Upper lobe of right lung (tissue), 1 donor: ENCODE measurements at places on chromosomes 12 and 14.

DNA sequence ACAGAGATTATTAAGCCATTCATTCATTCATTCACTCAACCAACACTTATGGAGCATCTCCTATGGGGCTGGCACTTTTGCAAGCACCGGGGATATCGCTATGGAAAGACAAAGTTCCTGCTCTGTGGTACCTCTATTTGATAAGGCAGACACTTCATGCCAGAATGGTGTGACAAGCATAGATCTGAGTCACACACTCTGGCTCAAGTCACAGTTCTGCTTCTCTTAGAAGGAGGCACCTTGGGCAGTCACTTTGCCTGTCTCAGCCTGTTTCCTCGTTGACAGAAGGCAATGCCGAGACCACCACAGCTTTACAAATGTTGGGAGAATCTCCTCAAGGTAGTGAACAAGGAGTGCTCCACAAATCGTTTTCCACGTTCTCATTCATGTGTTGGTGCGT, 205.2 kb downstream of the SLC41A2 start:
- H3K4me3 ChIP-seq: no peak overlapping the region
- DNase-seq: no peak
- H3K27ac ChIP-seq: no peak overlapping the region
- peaks cover 8% of the 10 kb centered on the region for H3K36me3 ChIP-seq
- H3K4me1 ChIP-seq: peaks cover 25% of the 10 kb centered on the region

DNA sequence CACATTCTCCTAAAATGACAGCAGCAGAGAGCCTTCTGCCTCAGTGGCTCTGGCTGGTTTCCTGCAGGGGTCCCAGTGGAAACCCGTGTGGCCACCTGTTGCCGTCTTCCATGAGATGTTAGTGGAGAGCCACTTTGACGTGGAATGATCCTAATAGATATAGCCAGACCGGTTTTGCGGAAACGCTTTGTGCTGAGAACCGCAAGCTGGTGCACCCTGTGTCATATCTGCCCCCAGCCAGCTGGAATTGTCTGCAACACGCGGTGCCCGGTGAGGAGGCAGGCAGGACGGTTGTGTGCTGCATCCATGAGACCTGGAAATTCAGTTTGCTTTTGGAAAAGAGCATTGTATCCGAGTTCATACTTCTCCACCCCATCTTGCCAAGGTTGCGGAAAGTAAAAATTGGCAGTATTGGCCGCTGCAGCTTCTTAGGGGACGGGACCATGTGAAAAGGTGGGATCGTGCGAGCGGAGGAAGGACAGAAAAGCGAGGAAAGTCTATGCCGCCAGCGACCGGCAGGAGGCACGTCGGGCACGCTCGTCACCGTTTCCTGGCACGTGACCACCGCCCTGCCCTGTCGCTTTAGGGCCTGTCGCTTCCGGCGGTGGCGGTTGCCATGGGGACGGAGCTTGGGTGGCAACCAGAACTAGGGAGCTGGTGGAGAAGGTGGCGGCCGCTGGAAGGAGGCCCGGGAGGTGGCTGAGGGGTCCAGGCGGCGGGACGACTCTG, at the start of gene CFAP251:
Gene CFAP251 (plus strand): TSS at position 643 of the 729 bp plus-strand sequence. CDS start 2,714 bp downstream, outside the sequence.
- peak within 1 kb of the TSS; percentile 56 for H3K4me3 ChIP-seq
- H3K27ac ChIP-seq: peak within 1 kb of the TSS; percentile 53
- peak; percentile 99 for DNase-seq
- H3K27me3 ChIP-seq: no peaks in the 10 kb centered on the region
- peaks cover 6% of the 10 kb centered on the region for H3K4me1 ChIP-seq

DNA sequence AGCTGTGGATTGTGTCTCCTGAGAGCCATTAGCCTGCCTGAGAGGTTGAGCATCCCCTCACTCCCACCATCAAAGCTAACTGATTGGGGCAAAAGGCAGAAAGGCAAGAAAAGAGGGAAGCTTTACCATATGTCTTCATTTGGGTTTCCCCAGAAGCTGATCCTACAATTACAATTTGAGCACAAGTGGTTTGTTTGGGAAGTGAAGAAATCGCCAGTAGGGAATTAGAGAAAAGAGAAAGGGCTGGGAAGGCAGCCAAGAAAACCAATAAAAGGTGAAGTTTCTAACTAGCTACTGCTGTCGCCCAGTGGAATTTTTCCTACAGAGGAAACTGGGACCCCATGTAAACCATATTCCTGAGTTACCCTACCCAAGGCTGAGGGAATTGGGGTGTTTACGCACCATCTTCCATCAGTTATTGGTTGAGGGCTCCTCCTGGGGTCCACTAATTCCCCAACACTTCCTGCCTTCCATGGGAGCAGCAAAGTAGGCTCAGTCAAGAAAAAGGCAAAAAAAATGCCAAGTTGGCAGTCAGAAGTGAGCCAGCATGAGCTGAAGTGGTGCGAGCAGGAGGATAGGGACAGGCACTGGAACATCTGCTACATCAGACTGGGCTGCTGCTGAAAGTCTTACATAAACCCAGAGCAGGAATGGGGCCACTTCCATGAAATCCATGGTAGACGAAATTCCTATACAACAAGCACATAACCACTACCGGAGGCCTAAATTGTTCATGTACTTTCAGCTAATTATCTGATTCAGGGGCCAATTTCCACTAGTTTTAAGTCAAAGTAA, 17.3 kb downstream of the KCNK10 start:
- no peak overlapping the region for H3K27ac ChIP-seq
- no peaks in the 10 kb centered on the region for H3K4me1 ChIP-seq
- H3K27me3 ChIP-seq: no peaks in the 10 kb centered on the region
- H3K36me3 ChIP-seq: no peaks in the 10 kb centered on the region
- no peak overlapping the region for H3K4me3 ChIP-seq

DNA sequence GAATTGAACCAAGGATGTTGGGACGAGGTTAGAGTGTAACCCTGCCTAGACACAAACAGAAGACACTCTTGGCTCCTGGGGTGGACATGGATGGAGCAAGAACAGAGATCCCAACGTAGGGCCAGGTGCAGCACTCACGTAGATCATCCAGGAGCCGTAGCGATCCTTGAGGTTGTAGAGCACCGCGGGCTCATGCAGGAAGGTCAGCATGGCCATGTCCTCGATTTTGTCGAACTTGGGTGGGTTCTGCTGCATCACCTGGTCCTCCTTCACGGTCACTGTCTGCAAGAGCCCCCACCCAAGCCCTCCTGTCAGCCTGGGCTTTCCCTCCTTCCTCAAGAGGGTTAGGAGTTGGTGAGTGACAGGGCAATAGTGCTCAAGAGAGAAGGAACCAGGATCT, 2.5 kb downstream of the MYH7 start:
- no peak overlapping the region for H3K4me3 ChIP-seq
- no peaks in the 10 kb centered on the region for H3K27me3 ChIP-seq
- H3K27ac ChIP-seq: no peak overlapping the region

DNA sequence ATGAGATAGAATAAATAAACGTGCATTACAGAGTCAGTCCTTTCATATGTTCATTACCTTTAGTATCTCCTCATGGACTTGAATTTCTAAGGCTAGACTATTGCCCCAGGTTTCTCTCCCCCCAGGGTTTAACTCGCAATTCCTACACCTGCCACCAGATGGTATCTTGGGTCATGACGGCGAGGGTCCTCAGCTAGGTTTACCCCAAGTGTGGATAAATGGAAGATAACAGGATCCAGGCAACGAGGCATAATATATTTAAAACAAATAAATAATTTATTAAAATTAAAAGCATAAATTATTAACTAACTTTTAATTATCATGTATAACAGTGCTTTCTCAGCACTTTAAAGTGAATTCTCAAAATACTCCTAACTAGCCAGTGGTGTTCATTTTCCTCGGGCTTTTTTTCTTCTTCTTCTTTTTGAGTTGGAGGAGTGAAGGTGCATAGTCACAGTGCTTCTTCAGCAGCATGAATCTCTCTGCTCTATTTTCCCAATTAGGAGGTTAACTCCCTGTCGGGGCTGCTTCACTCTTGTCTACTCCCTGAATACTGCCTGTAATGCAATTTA, 243.5 kb upstream of the CAND1 start:
- no peaks in the 10 kb centered on the region for H3K27me3 ChIP-seq
- no peak overlapping the region for H3K4me3 ChIP-seq
- H3K4me1 ChIP-seq: no peaks in the 10 kb centered on the region
- DNase-seq: no peak
- no peaks in the 10 kb centered on the region for H3K36me3 ChIP-seq
- H3K27ac ChIP-seq: no peak overlapping the region

- H3K4me3 ChIP-seq: no peak overlapping the region
- no peaks in the 10 kb centered on the region for H3K36me3 ChIP-seq
Observed at GRCh38 chr14:69324341-69324931, 64.5 kb downstream of the GALNT16 start.

DNA sequence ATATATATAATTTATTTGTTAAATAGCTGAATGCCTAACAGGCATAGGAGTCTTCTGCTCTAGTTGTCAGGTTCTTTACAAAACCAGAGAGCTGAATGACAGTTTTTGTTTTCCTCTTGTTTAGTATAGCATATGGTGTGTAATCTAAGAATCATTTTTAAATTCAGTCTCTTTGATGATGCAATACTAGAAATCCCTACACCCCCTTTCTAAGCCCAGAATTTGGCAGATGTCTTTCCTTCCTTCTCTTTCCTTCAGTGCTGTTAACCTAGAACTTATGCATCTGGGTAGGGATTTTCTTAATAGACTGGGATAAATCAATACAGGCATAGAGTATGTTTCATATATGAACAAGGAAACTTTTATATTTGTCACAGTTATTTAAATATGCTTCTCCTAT, 198.1 kb downstream of the KCNH5 start:
- H3K36me3 ChIP-seq: no peaks in the 10 kb centered on the region
- H3K4me3 ChIP-seq: no peak overlapping the region
- no peaks in the 10 kb centered on the region for H3K27me3 ChIP-seq
- no peaks in the 10 kb centered on the region for H3K4me1 ChIP-seq
- H3K27ac ChIP-seq: no peak overlapping the region

GRCh38 chr12:27002141-27002540, 12.0 kb downstream of the TM7SF3 start:
- no peak overlapping the region for H3K27ac ChIP-seq
- peaks cover 17% of the 10 kb centered on the region for H3K4me1 ChIP-seq
- no peak for DNase-seq
- no peak overlapping the region for H3K4me3 ChIP-seq
- H3K27me3 ChIP-seq: no peaks in the 10 kb centered on the region
- H3K36me3 ChIP-seq: peaks cover 19% of the 10 kb centered on the region

- no peaks in the 10 kb centered on the region for H3K36me3 ChIP-seq
- no peak overlapping the region for H3K4me3 ChIP-seq
- peak; percentile 36 for DNase-seq
- H3K27ac ChIP-seq: no peak overlapping the region
Observed at GRCh38 chr12:3597526-3598210, 106.7 kb downstream of the PRMT8 start.

DNA sequence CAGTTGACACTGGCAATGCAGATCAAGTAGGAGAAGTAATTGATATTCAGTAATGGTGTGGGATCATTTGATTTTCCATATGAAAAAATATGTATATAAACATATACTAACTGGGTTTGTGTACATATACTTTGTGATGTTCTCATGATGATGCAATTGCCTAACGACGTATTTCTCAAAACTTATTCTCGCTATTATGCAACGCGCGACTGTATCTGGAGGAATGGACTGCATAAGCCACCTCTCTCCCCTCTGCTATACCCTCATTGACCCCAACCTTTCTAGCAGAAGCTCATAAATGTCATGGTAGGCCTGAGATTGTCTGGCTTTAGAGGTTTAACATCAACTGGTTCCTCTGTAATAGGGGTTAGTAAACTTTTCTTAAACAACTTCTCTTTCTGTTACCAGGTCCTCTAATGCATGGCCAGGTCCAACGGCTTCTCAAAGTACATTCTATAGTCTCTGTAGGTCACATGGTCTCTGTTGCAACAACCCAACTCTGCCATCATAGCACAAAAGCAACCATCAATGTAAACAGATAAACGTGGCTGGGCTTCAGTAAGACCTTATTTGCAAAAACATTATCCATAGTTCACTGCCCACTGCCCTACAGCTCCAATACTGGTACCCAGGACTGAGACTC, 59.3 kb downstream of the FOXN3 start:
- H3K36me3 ChIP-seq: no peaks in the 10 kb centered on the region
- no peaks in the 10 kb centered on the region for H3K27me3 ChIP-seq
- no peak for DNase-seq
- H3K4me3 ChIP-seq: no peak overlapping the region
- peak overlapping the region; percentile 2 for H3K27ac ChIP-seq

- no peaks in the 10 kb centered on the region for H3K4me1 ChIP-seq
- H3K4me3 ChIP-seq: no peak overlapping the region
- peaks cover 36% of the 10 kb centered on the region for H3K36me3 ChIP-seq
- no peak for DNase-seq
Observed at GRCh38 chr14:50926851-50927386, 17.4 kb downstream of the PYGL start.

DNA sequence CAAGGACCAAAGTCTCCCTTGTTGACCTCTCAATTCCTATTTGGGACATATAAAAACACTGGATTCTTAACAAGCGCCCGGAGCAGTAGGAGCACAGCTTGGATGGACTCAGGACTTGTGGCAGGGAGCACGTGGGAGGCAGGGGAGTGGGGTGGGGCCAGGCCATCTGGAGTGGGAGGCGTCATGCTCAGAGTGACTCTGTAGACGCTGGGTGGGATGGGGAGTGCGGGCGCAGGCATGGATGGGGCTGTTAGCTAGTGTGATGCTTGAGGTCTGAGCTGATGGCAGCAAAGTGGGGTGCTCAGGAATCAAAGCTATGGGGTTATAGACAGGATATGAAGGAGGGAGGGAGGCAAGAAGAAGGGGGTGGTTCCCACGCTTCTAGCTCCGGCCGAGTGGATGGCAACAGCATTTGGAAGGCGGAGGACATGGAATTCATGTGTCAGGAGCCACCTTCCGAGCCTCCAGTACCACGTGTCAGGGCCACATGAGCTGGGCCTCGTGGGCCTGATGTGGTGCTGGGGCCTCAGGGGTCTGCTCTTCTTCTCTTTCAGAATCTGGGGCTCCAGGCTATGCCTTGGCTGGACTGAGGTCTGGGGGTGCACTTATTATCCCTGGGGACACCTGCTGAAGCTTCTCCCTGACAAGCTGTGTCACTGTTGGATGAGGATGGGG, 26.2 kb downstream of the MEG3 start:
- H3K27ac ChIP-seq: no peak overlapping the region
- no peak overlapping the region for H3K4me3 ChIP-seq
- H3K36me3 ChIP-seq: no peaks in the 10 kb centered on the region
- H3K4me1 ChIP-seq: no peaks in the 10 kb centered on the region
- H3K27me3 ChIP-seq: no peaks in the 10 kb centered on the region

- no peaks in the 10 kb centered on the region for H3K27me3 ChIP-seq
- H3K27ac ChIP-seq: no peak overlapping the region
- H3K4me1 ChIP-seq: no peaks in the 10 kb centered on the region
Observed at GRCh38 chr14:87628129-87628528, 364.9 kb downstream of the GALC start.
